ENCODE measurements at places on chromosomes 6 and 20.

- DNase-seq, result no peak
Measured at GRCh38 chr6:87656857-87657256, 45.2 kb downstream of the AKIRIN2 start.

DNA sequence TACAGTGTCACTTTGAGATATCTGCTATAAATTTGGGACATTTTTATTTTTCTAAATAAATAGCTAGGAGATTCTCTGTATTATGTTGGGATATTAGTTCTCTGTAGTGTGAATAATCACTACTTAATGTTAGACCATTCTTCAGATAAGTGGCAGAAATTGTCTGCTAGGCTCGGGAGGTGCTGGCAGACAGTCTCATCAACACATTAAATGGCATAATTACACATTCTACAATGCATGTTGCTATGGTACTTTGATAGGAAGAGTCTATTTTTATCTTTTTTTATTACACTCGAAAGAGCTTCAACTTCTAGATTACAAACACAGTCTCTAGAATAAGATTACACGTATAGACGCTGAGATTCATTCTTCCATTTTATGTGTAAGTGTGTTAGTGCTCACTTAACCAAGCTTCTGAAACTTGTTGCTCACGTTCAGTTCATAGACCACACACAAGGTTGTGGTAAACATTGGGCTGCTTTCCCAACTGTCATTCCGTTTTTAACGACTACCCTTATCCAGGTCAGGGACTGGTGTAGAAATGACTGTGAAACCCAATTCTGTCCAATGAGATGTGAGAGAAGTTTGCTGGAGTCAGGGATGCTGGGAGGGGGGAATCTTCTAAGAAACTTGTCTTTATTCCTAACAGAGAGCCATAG, 78.6 kb downstream of the TPBG start:
- DNase-seq, result no peak

GRCh38 chr20:36629719-36630681, 16.0 kb downstream of the SLA2 start:
- DNase-seq, result peak; percentile 41

DNA sequence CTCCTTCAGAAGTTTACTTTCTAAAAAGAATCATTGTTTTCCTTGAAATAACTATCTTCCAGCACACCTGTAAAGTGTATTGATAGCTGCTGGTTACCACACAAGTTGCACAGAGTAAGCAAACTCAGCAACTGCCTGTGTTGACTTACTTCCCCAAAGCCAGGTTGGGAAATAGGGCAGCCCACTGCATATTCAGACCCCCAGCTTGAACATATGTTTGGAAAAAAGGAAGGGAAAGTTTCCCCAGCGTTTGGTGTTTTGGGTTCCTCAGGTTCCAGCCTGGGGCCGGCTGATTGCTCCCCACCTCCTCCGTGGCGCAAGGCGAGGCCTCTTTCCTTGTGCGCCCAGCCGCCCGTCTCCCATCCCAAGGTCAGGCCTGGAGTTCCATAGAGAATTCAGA, 70.1 kb upstream of the QKI start:
- DNase-seq, result no peak

GRCh38 chr20:7703996-7704395, 236.3 kb downstream of the HAO1 start:
- no peak for DNase-seq

DNA sequence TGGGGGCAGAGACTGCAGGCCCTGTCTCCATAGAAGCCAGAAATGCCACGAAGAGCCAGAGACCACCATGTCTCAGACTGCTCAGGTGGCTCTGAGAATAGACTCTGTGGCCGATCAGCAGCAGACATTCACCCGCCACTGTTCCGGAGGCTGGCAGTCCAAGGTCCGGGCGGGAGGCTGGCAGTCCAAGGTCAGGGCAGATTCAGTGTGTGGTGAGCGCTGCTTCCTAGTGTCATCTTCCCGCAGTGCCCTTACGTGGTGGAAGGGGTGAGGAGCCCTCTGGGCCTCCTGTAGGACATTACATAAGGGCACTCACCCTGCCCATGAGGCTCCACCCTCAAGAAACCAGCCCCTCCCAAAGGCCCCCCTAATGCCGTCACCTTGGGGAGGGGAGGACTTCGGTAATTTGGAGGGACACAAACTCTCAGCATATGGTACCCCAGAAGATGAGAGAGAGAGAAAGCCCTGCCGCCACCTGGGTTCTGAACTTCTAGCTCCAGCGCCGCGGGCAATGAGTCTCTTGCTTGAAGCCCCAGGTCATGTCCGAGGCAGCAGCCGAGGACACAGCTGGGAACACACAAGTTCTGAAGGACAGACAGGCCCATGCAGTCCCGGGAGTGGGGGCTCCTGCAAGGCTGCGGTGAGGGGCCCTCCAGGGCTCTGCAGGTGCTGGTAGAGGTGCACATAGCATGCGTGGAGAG, 36.4 kb downstream of the DACT2 start:
- DNase-seq, result no peak

- no peak for DNase-seq
Measured at GRCh38 chr6:15077961-15078360, 167.9 kb upstream of the JARID2 start.

- DNase-seq, result peak; percentile 79
Measured at GRCh38 chr6:31400467-31401289, 2.7 kb upstream of the MICA start.

DNA sequence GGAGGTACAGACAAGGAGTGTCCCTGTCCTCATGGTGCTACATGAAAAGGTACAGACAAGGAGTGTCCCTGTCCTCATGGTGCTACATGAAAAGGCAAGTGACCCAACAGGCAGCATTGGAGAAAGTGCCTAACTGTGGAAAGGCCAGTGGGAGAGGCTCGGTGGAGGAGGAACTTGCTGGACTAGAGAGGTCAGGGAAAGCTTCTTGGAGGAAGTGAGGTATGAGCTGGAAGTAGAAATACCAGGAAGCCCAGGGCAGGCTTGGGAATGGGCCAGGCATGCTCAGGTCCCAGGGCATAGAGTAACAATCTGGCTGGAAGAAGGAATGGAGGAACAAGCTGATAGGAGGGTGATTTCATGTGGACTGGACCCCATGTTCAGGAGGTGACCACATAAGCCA, 59.8 kb upstream of the FNDC1 start:
- no peak for DNase-seq

DNA sequence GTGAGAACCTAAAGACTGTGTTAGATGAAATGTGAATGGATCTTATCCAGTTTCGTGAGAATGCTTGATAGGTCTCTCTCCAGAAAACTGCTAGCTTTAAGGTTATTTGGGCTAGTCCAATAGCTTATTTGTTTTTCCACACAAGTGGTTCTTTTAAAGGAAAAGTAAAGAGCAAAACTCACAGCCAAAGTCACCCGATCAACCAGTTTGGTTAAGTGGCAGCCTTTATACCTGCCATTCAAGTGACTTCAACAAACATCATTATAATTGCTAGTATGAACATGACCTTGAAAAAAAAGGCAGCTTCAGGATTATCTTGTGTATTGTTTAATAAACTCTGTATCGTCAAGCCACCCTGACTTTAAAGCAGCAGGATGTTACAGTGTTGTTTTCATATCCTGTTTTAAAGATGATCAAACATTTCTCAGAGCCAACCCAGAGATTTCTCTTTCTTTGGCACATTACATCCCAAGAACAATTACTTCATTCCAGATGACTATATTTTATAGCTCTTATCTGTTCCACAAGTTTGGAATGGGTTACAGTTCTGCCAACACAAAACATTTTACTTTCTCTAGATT, 253.4 kb downstream of the EPHA7 start:
- DNase-seq, result no peak

GRCh38 chr20:1427457-1428054, 34.7 kb upstream of the FKBP1A start:
- DNase-seq, result no peak

- DNase-seq, result no peak
Measured at GRCh38 chr6:28000351-28001045, 43.5 kb downstream of the OR2B6 start.

GRCh38 chr20:53743607-53744260, 150.1 kb upstream of the ZNF217 start:
- no peak for DNase-seq

- DNase-seq, result no peak
Measured at GRCh38 chr20:568673-569415, 25.3 kb upstream of the CSNK2A1 start.

- DNase-seq, result no peak
Measured at GRCh38 chr6:11226005-11226404, 6.5 kb downstream of the NEDD9 start.

GRCh38 chr6:30743099-30744053, 889 bp upstream of the FLOT1 start:
- peak; percentile 18 for DNase-seq

GRCh38 chr6:22221630-22222029, 75.2 kb downstream of the PRL start:
- DNase-seq, result no peak

- DNase-seq, result no peak
Measured at GRCh38 chr6:69913361-69913760, 47.0 kb downstream of the COL19A1 start.

- peak; percentile 46 for DNase-seq
Measured at GRCh38 chr20:45344168-45344860, 3.9 kb downstream of the SDC4 start.

- DNase-seq, result no peak
Measured at GRCh38 chr6:7919871-7920270, 9.3 kb upstream of the TXNDC5 start.

- DNase-seq, result peak; percentile 25
Measured at GRCh38 chr20:36792422-36792821, 18.9 kb upstream of the DSN1 start.

All from CD4-positive, alpha-beta T cell treated with Interferon gamma for 1 hour (primary cell).